RKO (cell line): ENCODE measurements at places on chromosomes 1 and 21.

- no peak for DNase-seq
Observed at GRCh38 chr1:190852611-190853010, 374.9 kb upstream of the BRINP3 start.

DNA sequence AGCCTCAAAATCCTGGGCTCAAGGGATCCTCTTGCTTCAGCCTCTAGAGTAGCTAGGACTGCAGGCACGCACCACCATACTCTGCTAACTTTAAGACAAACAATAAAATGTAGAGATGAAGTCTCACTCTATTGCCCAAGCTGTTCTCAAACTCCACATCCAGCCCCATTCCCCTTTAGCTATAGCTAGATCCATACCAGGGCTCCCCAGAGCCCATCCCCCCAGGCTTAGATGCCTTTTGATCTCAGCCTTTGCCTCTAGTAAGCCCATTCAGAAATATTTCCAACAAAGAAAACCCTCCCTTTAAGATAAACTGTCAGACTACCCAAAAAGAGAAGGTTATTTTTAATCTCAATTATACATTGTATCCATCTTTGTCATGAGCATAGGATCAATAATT is 325.4 kb downstream of the CHRM3 start:
- DNase-seq: no peak

DNA sequence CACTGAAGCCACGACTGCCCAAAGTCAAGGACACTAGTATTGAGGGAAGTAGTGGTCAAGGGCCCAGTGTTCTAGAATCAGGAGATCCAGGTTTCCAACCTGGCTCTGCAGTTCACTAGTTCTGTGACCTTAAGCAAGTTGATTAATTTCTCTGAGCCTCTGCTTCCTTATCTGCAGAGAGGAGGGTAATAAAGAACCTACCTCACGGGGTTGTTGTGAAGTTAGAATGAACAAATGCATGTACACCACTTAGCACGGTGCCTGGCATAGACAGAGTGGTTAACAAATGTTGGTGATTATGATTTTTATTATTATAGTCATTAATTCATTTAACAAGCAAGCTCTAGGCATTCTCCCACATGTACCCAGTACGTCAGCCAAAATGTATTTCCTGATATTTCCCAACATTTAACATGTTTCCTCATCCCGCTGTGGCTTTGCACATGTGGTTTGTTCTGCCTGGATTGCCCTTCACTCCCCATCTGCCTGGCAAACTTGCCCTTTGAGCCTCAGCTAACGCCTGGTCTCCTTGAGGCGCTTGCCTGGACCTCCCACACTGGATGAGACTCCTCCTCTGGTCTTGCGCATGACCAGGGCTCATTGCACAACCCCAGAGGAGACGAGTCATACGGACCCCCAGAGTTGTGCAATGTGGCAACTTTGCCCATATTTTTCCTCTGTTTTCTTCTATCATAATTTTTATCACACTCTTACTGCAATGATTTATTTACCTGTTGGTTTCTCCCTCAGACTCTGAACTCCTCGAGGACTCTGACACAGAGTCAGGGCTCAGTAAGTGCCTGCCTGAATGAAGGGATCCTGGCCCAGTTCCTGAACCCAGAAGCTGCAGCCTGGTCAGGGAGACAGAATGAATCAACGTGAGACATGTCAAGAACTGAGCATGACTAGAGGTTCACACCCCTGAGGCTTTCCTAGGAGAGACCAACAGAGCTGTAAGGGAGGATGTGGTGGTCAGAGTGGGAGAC is 20.7 kb upstream of the MFSD2A start:
- no peak for DNase-seq

DNA sequence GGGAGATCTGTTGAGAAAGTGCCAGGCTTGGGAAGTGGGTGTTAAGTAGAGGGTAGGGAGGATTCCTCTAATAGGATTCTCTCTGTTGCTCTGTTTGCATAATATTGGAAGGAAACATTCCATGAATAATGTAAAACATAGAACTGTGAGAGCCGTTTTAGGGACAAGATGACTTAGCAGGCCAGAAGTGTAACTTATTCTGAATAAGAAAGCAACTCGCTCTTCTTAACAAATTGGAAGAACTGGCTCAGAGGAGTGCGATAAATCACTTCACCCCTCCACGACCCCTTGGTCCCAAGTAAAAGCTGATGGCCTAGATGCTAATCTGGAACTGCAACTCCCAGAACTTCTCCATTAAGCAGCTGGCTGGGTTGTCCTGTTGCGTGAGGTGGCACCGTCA is 19.1 kb downstream of the SIM2 start:
- no peak for DNase-seq

DNA sequence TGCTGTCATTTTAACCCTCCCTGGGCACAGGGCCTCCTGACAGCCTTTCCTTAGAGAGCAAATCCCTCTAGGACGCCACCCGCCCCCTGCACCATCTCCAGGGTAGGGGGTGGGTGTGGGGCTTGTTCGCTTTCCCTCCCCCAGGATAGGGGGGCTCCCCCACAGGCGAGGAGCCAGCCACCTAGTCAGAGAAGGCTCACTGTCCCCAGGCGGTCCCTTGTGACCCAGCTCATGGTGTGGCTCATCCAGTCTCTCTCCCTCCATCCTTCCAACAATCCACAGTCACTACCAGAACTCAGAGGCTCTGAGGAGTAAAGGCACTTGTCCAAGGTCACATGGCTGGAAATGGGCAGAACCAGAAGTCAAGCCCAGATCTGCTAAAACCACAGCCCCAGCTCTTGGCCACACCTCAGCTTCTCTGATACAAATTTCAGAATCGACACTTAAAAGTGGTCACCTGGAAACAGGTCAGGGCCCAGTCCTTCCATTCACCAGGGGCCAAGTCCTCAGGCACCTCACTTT is 89.8 kb downstream of the MRPL37 start:
- no peak for DNase-seq

- DNase-seq: no peak
Observed at GRCh38 chr1:175341631-175342429, 149.3 kb upstream of the KIAA0040 start.

DNA sequence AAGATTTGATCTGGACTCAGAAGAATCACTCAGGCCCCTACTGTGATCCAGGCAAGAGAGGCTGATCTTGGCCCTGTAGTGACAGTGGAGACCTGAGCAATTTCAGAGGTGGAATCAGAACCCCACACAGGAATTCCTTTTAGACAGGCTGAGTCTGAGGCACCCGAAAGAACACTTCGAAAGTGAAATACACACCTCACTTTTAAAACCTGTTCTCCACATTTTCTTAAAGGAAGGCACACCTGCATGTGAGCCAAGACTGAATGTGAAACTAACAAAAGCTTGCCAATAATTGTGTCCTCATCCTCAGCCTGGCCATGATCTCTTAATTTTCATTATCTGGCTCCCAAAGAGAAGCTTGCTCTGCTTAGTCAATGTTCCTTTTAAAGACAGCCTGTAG is 32.2 kb downstream of the SIPA1L2 start:
- no peak for DNase-seq
